ENCODE measurements at places on chromosomes 2 and 18. TPM values are rescaled to one million over a fixed set of nuclear protein-coding genes. Genes with fewer than 3 reads are reported as not detected.

GRCh38 chr18:48736321-48737260, 197.8 kb downstream of the CTIF start:
- no peak overlapping the region for H3K27ac ChIP-seq
- H3K4me1 ChIP-seq: no peaks in the 10 kb centered on the region
- no peaks in the 10 kb centered on the region for H3K36me3 ChIP-seq
- no peak for DNase-seq

- no peaks in the 10 kb centered on the region for H3K4me1 ChIP-seq
- DNase-seq: no peak
- H3K4me3 ChIP-seq: no peak overlapping the region
- no peaks in the 10 kb centered on the region for H3K36me3 ChIP-seq
- H3K27ac ChIP-seq: no peak overlapping the region
These were observed 153.6 kb upstream of the TWIST2 start for GRCh38 chr2:238694136-238694755.

DNA sequence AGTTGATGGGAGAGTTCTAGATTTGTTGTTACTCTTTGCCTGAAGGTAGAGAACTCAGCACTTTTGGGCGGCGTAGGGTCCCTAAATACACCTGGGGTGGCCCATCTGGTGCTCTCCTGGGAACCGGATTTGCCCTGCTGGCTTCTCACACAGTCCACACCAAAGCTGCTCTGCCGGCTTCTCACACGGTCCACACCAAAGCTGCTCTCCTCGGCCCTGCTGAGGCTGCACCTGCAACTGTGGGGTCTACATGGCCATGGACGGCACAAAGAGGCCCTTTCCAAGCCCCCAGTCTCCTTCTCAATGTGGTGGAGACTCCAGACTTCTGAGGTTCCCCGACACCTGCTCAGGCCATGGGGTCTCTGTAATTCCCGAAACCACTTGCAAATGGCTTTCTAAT, 124.8 kb upstream of the GPC1 start:
- H3K36me3 ChIP-seq: no peaks in the 10 kb centered on the region
- no peaks in the 10 kb centered on the region for H3K27me3 ChIP-seq
- H3K4me3 ChIP-seq: no peak overlapping the region
- DNase-seq: no peak

DNA sequence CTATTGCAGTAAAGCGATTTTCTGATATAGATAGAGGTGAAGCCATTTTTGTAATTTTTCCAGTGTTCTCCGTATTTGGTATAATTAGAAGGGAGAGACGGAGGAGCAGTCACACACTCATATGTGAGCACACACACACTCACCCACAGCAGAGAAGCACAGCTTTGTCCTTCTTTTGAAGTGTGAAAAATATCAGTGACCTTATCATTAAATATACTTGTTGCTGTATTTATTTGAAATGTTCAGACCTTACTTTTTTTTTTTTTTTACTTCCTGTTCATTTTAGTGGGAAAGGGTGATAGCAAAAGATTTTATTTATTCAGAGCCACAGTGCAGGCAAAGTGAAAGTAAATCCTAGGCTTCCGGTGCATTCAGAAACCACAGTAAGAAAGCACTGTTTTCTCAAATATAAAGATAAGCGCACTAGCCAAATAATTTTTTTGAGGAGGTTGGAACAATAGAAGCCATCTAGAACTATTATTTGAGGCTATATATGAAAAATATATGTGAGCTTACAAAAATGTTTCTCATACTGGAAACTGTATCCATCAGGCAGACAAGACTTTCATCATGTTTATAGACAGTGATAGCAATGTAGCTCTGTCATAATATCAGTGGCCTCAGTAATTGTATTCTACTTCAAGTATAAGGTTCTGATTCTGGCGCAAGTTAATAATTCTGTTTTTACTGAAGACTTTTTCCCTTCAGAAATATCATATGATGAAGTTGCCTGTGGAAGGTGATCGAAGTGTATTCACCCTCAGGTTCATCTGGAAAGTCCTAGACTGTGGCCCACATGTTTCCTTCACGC, 37.2 kb downstream of the TSHZ1 start:
- H3K27me3 ChIP-seq: no peaks in the 10 kb centered on the region
- peaks cover 43% of the 10 kb centered on the region for H3K4me1 ChIP-seq
- peak overlapping the region; percentile 27 for H3K27ac ChIP-seq
- H3K36me3 ChIP-seq: no peaks in the 10 kb centered on the region
- H3K4me3 ChIP-seq: peak overlapping the region; percentile 42

GRCh38 chr2:11446733-11447248, 19.2 kb downstream of the E2F6 start:
- H3K4me1 ChIP-seq: no peaks in the 10 kb centered on the region
- peak; percentile 54 for DNase-seq
- no peaks in the 10 kb centered on the region for H3K27me3 ChIP-seq
- no peak overlapping the region for H3K4me3 ChIP-seq
- no peak overlapping the region for H3K27ac ChIP-seq
- peaks cover 4% of the 10 kb centered on the region for H3K36me3 ChIP-seq

DNA sequence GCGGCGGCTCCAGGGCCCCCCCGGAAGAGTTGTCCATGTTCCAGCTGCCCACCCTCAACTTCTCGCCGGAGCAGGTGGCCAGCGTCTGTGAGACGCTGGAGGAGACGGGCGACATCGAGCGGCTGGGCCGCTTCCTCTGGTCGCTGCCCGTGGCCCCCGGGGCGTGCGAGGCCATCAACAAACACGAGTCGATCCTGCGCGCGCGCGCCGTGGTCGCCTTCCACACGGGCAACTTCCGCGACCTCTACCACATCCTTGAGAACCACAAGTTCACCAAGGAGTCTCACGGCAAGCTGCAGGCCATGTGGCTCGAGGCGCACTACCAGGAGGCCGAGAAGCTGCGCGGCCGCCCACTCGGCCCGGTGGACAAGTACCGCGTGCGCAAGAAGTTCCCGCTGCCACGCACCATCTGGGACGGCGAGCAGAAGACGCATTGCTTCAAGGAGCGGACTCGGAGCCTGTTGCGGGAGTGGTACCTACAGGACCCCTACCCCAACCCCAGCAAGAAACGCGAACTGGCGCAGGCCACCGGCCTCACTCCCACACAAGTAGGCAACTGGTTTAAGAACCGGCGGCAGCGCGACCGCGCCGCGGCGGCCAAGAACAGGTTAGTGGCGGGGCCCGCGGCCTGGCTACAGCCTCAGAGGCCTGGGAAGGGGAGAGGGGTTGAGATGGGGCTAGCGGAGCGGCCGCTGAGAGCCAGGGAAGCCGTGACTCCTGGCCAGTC, 965 bp downstream of the SIX3 start:
- H3K27me3 ChIP-seq: peaks cover 28% of the 10 kb centered on the region
- DNase-seq: no peak
- H3K4me1 ChIP-seq: peaks cover 11% of the 10 kb centered on the region
- no peak overlapping the region for H3K27ac ChIP-seq
- H3K4me3 ChIP-seq: no peak overlapping the region

GRCh38 chr18:30302181-30302580, 740.4 kb downstream of the DSC3 start:
- H3K4me1 ChIP-seq: no peaks in the 10 kb centered on the region
- no peaks in the 10 kb centered on the region for H3K36me3 ChIP-seq
- H3K27me3 ChIP-seq: no peaks in the 10 kb centered on the region

DNA sequence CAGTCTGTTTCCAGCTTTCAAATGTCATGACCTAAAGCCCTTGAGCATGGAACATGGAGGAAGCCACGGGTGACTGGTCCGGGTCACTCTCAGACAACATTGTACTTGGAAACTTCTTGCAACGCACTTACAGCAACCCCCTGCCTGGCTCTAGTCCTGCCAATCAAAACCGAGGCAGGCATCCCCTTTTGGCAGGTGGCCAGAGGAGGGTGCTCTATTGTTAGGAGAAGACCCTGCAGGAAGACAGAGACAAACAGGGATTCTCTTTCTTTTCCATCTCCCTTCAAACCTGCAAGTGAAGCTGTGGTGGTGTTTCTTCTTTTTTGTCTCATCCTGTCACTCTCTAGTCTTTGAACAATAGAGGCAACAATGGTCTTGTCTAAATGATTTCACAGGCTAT, 667.2 kb downstream of the ZEB2 start:
- no peak overlapping the region for H3K4me3 ChIP-seq
- H3K4me1 ChIP-seq: no peaks in the 10 kb centered on the region
- no peaks in the 10 kb centered on the region for H3K36me3 ChIP-seq
- no peaks in the 10 kb centered on the region for H3K27me3 ChIP-seq
- no peak for DNase-seq

DNA sequence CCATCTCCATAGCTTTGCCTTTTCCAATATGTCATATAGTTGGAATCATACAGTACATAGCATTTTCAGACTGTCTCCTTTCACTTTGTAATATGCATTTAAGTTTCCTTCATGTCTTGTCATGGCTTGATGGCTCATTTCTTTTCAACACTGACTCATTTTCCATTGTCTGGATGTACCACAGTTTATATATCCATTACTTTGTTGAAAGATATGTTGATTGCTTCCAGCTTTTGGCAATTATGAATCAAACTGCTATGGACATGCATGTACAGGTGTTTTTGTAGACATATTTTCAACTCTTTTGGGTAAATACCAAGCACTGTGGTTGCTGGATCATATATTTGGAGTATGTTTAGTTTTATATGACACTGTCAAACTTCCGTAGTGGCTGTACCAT, 26.3 kb downstream of the ACSL3 start:
- H3K27ac ChIP-seq: no peak overlapping the region
- H3K4me1 ChIP-seq: peaks cover 3% of the 10 kb centered on the region
- no peak overlapping the region for H3K4me3 ChIP-seq
- DNase-seq: no peak

- DNase-seq: no peak
- no peaks in the 10 kb centered on the region for H3K4me1 ChIP-seq
- H3K27me3 ChIP-seq: no peaks in the 10 kb centered on the region
- H3K4me3 ChIP-seq: no peak overlapping the region
These were observed 194.6 kb upstream of the SMAD2 start for GRCh38 chr18:48124857-48125626.

DNA sequence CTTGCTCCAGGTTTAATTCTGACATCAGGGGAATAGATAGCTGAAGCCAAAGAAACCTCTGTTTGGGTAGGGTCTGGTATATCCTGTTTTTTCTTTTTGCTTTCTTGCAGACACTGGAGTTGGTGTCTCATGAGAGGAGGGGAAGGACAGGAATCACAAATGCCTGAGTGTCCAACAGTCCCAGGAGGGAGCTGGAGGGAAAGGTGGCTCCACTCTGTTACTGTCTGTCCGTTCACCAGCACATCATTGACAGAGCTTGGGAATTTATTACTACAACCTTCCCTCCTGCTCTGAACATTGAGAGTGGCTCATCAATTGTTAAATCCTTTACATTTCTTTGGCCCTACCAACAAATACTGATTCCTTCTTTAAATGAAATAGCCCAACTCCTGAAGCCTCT, 152.3 kb upstream of the NOSTRIN start:
- no peaks in the 10 kb centered on the region for H3K27me3 ChIP-seq
- H3K4me1 ChIP-seq: no peaks in the 10 kb centered on the region
- no peaks in the 10 kb centered on the region for H3K36me3 ChIP-seq
- DNase-seq: no peak
- no peak overlapping the region for H3K4me3 ChIP-seq

- H3K4me1 ChIP-seq: no peaks in the 10 kb centered on the region
- no peak for DNase-seq
- H3K27me3 ChIP-seq: no peaks in the 10 kb centered on the region
- no peak overlapping the region for H3K4me3 ChIP-seq
These were observed 33.4 kb upstream of the PPP4R1 start for GRCh38 chr18:9647496-9648323.

DNA sequence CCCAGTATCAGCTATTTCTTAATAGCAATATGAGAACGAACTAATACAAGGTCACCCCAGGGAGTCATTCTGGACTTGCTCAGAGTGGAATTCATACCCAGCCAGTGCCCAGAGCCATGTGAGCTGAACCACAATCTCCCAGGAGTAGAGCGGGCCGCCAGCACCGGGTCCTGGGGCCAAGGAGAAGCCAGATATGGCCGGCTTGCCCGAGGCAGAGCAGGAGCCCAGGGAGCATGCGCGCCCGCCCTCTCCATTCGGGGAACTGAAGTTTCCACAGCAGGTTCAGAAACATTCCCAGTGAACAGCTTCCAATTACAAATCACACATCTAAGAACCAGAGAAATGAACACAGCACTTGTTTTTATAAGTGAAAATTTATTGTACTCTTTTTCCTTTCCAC, 37.5 kb downstream of the EIPR1 start:
- H3K36me3 ChIP-seq: no peaks in the 10 kb centered on the region
- no peak for DNase-seq
- no peak overlapping the region for H3K4me3 ChIP-seq
- no peaks in the 10 kb centered on the region for H3K27me3 ChIP-seq
- H3K27ac ChIP-seq: no peak overlapping the region

DNA sequence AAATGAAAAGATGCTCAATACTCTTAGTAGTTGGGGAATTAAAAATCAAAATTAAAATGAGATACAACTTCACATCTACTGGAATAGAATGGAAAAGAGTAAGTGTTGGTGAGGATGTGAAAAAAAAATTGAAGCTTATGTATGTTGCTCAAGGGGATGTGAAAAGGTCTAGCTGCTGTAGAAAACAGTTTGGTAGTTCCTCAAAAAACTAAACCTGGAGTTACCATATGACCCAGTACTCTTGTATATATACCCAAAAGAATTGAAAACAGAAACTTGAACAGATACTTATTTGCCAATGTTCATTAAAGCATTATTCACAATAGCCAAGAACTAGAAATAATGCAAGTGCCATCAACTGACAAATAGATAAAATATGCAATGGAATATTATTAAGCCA, 208.4 kb downstream of the FIGN start:
- H3K4me1 ChIP-seq: no peaks in the 10 kb centered on the region
- H3K36me3 ChIP-seq: no peaks in the 10 kb centered on the region
- no peak for DNase-seq

- no peak overlapping the region for H3K27ac ChIP-seq
- no peaks in the 10 kb centered on the region for H3K27me3 ChIP-seq
- H3K36me3 ChIP-seq: peaks cover 3% of the 10 kb centered on the region
- no peak for DNase-seq
- peaks cover 74% of the 10 kb centered on the region for H3K4me1 ChIP-seq
These were observed 14.7 kb downstream of the CUL3 start for GRCh38 chr2:224570328-224570993.

GRCh38 chr2:31258351-31258750, 24.4 kb downstream of the EHD3 start:
- no peaks in the 10 kb centered on the region for H3K4me1 ChIP-seq
- H3K4me3 ChIP-seq: no peak overlapping the region
- H3K36me3 ChIP-seq: no peaks in the 10 kb centered on the region
- no peak overlapping the region for H3K27ac ChIP-seq
- H3K27me3 ChIP-seq: no peaks in the 10 kb centered on the region
- no peak for DNase-seq

- H3K27ac ChIP-seq: no peak overlapping the region
- H3K27me3 ChIP-seq: no peaks in the 10 kb centered on the region
- H3K36me3 ChIP-seq: no peaks in the 10 kb centered on the region
- no peak overlapping the region for H3K4me3 ChIP-seq
- no peak for DNase-seq
- no peaks in the 10 kb centered on the region for H3K4me1 ChIP-seq
These were observed 83.4 kb downstream of the TTC27 start for GRCh38 chr2:32711219-32711618.

SLC4A3 gene
- not detected for total RNA-seq

MPP4 gene
- not detected for total RNA-seq

CDH20 gene
- 0.11 TPM for total RNA-seq

SPAG16 gene
- 8.2 TPM for total RNA-seq

FAM228A gene
- total RNA-seq: not detected

RAPGEF4 gene
- not detected for total RNA-seq

SPP2 gene
- total RNA-seq: not detected

CXCR2 gene
- total RNA-seq: not detected

IL1B gene
- total RNA-seq: not detected

UGT1A3 gene
- not detected for total RNA-seq

SLC9A4 gene
- total RNA-seq: not detected

KLHL41 gene
- total RNA-seq: 0.27 TPM
